Fibroblast of skin of right biceps (primary cell): ENCODE measurements at places on chromosomes 3 and 15.

DNA sequence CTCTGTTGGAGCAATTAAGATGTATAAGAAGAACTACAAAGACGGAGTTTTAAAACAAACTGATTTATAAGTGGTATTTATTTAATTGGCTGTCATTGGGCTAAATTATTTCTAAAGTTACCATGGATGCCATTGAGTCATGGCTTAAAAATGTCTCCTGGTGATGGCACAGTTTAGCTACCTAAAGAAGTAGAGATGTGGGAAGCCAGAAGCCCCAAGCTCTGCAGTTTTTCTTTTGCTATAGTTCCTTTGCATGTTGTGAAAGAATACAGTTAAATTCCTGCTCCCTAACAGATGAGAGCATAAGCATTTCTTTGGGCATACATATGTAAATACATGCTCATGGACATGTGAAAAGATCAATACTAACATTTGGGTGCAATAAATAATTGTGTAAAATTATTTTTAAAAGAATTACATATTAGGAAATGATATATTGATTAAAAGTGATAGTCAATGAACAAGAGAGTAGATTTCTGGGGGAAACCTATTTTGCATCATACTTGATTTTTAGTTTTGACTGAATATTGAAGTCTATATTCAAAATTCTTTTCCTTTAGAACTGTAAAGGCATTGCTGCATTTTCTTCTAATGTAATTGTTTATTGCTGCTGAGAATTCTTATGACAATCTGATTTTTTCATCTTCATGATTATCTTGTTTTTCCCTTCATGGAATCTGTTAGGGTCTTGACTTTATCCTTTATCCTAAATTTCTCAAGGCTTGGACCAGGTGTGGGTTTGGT lies 2.1 kb downstream of the OPA1 start:
- DNase-seq, result peak; percentile 33

GRCh38 chr3:127207727-127208482 lies 15.0 kb downstream of the PRR23E start:
- DNase-seq, result no peak

- DNase-seq, result peak; percentile 46
These were observed 6.1 kb downstream of the GRAMD1C start for GRCh38 chr3:113844622-113845222.

GRCh38 chr3:135779590-135780235 lies 185.8 kb upstream of the PPP2R3A start:
- DNase-seq, result peak; percentile 3

- DNase-seq, result no peak
These were observed 43.0 kb upstream of the GLCE start for GRCh38 chr15:69117431-69117871.
